ENCODE measurements at places on chromosomes 16 and 17.

DNA sequence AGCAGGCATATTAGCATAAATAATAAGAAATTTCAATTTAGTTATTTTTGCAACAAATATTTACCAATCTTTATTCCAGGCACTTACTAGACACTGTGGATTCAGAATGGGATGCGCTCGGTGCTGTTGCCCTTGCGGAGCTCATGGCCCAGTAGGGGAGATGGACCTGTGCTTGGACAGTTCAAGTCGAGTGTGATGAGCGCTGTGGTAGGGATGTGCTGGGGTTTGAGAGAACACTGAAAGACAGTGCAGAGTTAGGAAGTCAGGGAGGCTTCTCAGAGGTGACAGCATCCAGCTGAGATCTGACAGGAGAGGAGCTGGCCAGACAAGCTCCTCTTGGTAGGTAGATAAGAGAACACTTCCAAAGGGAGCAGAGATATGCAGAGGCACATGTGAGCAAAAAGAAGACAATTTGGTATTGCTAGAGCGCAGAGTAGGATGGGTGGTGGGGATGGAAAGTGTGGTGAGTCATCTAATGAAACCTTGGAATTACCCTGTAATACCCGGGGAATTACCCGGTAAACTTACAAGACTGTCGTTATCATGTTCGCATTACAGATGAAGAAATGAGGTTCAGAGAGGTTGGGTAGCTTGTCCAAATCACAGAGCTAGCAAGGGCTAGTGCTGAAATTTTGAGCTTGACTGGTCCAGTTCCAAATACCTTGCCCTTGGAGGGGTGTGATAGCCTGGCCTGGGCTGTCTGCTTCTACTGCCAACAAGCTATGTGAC, 298.1 kb upstream of the N4BP1 start:
- no peak for DNase-seq

GRCh38 chr17:83010206-83011200, 68.9 kb upstream of the METRNL start:
- no peak for DNase-seq

DNA sequence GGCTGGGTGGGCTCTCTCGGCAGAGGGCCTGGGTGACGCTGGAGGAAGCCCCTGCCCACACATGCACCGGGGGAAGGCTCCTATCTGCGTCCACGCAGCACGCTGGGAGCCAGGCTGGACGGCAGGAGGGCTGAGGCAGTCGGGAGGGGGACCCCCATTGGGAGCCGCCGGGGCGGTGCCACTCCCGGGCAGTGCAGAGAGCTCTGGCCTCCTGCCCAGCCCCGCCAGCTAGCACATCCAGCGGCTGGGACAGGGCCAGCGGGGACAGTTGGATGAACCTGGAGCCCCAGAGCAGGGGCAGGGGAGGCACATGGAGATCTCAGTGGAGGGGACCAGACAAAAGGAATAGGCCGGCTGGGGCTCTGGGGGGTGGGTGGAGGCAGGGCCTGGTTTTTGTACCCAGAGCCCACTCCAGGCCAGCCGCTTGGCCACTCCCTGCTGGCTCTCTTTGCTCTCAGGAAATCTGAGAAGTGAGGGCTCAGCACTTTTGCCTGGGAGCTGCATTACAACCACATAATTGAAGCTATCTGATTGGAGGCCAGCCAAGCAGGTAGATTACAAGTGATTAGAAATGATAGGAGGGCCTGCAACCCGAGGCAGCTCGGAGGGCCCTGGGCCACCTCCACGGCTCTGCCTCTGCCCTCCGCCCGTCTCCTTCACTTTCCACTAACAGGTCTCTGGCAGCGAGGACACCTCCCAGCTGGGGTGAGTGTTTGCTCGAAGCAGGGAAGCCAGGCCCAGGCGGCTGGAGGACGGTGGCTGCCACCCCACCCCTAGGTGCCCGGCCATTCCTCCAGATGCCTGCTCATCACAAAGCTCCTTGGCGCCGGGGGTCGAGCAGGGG, 40.1 kb downstream of the ENGASE start:
- no peak for DNase-seq

DNA sequence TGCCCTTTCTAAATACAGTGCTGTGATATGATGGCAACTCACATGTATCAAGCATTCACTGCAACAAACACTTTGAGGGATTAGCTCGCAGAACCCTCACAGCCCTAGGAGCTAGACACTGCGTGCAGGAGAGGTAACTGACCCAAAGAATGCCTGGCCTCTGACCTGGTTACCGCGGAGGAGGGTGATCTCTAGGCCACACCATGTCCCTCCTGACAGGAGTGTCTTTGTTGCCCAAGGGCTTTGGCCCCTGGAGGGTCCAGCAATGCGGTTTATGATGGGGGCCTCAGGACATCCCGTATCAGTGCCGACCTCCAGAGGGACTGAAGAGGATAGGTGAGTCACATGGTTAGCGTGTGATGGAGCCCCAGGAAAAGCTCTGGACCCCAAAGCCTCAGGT, 130.6 kb downstream of the MGAT5B start:
- no peak for DNase-seq

DNA sequence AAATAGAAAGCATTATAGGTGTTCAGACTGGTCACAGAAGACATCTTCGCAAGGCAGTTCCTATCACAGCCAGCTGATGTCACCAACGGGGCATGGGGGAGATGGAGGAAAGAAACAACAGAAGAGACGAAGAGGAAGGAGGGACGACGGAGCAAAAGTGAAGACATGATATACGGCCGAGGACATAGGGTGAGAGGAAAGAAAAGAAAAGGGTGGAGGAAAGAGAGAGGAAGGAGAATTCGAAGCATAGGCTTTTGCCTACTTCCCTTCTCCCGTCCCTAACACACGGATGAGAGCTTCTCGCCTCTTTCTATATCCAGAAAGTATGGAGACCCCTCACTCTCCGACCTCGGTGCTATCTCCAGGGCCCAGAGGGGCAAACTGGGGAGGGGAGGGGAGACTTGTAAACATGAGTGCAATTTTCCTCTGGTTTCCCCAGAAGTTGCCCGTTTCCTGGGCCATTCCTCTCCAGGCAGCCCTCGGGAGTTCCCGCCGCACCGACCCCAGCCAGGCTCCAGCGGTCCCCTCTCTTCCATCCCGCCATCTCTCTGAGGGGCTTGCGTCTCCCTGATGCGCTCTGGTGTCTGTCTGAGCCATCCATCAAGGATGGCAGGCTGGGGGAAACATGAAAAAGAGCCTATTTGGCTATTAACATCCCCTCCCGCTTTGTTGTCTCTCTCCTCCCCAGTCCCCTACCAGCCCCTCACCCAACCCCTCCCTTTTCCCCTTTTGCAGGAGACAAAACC, 26.0 kb downstream of the COPZ2 start:
- DNase-seq: peak; percentile 64

- no peak for DNase-seq
Measured at GRCh38 chr17:73025041-73025560, 67.4 kb downstream of the SLC39A11 start.

DNA sequence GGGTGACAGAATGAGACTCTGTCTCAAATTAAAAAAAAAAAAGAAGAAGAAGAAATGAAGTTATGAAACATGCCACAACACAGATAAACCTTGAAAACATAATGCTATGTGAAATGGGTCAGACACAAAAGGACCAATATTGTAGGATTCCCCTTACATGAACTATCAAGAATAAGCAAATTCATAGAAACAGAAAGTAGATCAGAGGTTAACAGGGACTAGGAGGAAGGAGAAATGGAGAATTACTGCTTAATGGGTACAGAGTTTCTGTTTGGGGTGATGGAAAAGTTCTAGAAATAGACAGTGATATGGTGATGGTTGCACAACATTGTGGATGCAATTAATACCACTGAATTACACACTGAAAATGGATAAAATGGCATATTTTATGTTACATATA, 16.3 kb downstream of the RANBP10 start:
- no peak for DNase-seq

DNA sequence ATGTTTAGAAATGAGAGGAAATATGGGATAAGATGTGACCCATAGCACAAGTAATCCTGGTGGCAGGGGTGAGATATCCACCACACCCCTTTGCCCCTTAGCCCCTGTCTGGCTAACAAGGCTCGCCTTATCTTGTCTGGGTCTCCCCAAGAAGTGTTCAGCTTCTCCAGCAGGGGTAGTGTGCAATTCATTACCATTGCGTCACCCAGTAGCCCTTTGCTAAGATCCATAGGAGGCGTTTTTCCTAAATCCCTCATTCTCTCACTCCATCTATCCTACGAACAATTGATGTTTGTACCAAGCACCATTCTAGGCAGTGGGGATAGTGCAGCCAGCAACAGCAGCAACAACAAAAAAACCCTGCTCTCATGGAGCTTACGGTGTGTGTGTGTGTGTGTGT, 30.8 kb downstream of the CCDC42 start:
- DNase-seq: no peak

DNA sequence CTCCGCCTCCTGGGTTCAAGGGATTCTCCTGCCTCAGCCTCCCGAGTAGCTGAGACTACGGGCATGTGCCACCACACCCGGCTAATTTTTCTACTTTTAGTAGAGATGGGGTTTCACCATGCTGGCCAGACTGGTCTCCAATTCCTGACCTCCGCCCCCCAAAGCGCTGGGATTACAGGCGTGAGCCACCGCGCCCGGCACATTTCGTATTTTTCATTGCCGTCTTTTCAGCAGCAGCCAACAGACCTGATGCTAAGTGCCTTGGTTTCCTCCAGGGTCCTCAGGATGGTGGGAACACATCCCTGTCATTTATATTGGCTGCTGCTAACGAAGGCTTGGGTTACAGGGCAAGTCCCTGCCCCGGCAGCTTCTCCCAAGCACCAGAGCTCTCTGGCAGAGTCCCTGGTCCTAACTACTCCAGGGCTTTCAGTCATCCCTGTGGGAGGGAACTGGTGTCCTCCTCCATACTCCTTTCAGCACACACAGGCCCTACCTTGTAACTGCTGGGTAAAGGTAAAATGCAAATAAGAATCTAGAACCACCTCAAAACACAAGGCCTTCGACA, 1.5 kb upstream of the RNF157 start:
- DNase-seq: no peak

GRCh38 chr17:48575673-48576478, 2.3 kb downstream of the HOXB4 start:
- no peak for DNase-seq

DNA sequence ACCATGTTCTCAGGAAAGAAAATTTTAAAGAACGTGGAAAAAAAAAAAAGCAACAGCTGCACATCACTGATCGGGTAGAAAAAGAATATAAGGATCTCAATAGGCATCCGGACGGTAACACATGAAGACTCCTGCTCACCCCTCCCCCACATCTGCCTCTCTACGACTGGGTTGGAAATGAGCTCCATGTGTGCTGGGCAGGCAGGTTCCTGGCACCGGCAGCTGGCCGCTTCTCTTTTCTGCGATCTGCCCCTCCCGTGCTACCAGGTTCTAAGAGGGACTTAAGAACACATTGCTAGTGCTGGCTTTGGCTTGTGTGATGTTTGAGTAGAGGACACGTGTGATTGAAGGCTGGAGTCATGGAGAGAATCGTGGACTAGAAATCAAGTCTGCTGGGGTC, 115.5 kb downstream of the AATF start:
- DNase-seq: no peak

GRCh38 chr16:47617732-47618131, 156.6 kb downstream of the PHKB start:
- no peak for DNase-seq

- DNase-seq: no peak
Measured at GRCh38 chr17:69390795-69391501, 23.5 kb upstream of the MAP2K6 start.

GRCh38 chr17:3034578-3034920, 28.9 kb downstream of the OR1D5 start:
- DNase-seq: no peak

GRCh38 chr16:85313526-85314301, 201.4 kb upstream of the CIBAR2 start:
- DNase-seq: no peak

- peak; percentile 26 for DNase-seq
Measured at GRCh38 chr16:1310832-1311200, 1.4 kb downstream of the UBE2I start.

GRCh38 chr16:65667011-65667578, 545.2 kb upstream of the CDH11 start:
- peak; percentile 11 for DNase-seq

GRCh38 chr16:1443980-1444729, at the start of gene CCDC154:
TSS of gene CCDC154 (minus strand) at chr16:1444556. CDS start at chr16:1444322, 234 bp downstream.
- DNase-seq: no peak

DNA sequence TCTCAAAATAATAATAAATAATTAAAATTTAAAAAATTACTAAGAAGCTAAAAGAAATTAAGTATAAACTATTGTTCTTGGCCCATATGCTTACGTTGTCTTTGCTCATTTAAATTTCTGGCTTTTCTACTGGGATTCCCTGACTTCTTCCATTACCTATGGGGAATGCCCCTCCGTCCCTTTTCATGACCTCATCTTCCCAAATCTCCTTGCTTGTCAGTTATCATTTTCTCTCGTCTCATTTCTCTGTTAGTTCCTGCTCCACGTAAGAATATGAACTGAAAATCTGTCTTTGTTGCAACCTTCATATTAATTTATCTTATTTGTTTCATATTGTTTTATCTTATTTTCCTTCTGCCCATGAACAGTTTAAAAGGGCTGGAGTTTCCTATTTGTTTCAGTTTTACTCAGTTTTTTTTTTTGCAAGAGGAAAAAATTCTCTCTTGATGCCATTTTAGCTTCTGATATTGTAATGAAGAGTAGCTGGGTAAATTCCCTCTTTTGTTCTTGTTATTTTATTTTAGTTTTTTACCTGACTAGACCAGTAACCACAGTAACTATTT, 2.5 kb upstream of the DNAJA2 start:
- DNase-seq: no peak

GRCh38 chr17:59534583-59534982, 30.8 kb upstream of the DHX40 start:
- DNase-seq: peak; percentile 7

- no peak for DNase-seq
Measured at GRCh38 chr16:51326131-51326856, 175.2 kb upstream of the SALL1 start.

DNA sequence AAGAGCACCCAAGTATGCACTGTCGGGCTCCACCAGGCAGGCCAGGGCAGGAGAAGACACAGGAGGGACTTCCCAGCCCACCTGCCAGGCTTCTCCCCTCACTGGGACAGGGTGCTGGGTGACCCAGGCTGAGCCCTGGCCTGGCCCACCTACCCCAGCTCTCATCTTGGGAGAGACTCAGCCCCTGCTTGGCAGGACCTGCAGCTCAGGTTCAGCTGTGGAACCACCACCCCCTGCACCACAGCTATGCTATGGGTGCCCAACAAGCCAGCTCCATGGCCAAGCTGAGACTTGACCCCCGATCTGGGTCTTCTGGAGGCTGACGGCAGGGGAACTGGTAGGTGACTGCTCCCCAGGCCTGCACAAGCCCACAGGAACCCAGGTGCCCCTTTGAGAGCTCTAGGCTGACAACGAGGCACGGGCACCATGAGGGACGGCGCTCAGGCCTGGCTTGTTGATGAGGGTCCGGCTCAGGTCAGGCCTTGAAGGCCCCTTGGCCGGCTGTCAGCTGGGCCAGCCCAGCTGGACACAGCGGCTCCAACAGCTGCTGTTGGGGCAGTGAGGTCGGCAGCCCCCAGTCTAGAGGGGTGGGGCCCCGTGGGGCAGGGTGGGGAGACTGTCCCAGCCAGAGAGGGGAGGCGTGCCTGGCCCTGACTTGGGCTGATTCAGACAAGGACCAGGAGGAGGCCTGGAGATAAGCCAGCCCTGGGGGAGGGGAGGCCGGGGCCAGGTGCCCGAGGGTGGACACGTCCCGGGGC, 4.6 kb downstream of the RPUSD1 start:
- no peak for DNase-seq

- DNase-seq: no peak
Measured at GRCh38 chr17:79443026-79443425, 167.8 kb downstream of the RBFOX3 start.

- peak; percentile 63 for DNase-seq
Measured at GRCh38 chr17:72592242-72592966, 471.6 kb downstream of the SOX9 start.
